HTR-8/SVneo (cell line): ENCODE measurements at places on chromosomes 1 and 21.

DNA sequence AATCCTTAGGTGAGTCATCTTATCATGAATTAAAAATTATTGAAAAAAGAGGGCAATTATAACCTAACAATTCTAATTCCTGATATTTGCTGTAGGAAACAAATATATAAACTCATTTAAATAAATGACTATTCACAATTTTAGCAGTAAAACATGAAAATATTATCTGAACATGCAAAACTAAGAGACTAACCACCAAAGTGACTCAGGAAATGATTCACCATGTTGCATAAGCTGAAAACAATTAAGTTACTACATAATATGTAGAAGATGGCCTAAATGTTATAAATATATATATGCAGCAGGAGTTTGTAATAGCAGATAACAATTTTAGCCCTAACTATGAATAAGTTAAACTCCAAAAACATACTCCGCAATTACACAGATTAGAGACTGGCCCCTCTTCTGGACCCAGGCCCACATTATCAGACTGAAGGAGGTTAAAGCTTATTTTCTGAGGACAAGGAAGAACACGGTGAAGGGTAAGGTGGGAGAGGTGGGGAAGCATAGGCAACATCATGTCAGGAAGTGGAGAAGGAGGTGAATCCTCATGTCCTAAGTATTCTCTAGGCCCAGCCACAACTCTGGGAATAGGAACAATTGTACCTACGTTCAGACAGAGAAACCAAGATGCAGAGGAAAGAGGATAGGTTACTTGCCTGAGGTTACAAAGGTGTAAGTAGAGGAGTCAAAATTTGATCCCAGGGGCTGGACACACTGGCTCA lies 15.6 kb upstream of the AIM2 start:
- no peak for DNase-seq

- no peak for DNase-seq
Measured at GRCh38 chr1:186487163-186487562, 26.2 kb upstream of the PDC start.

DNA sequence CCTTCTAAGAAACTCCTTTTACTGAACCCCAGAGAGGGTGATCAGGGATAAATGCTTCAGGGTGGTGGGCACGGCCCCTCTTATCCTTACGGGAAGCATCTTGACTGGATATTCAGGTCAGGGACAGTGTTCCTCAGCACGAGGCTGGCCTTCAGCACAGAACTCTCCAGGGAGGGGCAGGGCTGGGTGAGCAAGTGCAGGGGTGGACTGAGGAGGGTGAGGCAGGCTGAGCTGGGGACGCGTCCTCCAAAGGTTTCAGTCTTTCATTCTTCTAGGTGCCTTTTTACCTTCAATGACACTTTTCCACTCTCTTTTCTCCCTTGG lies 52.3 kb downstream of the RASSF5 start:
- DNase-seq, result no peak

- no peak for DNase-seq
Measured at GRCh38 chr1:55128418-55128995, 86.7 kb downstream of the USP24 start.

GRCh38 chr1:61011561-61012263 lies 70.6 kb upstream of the NFIA start:
- DNase-seq, result no peak

GRCh38 chr1:240027059-240027462 lies 64.6 kb upstream of the FMN2 start:
- peak; percentile 57 for DNase-seq
